CD8-positive, alpha-beta memory T cell (primary cell): ENCODE measurements at places on chromosomes 6 and 20. TPM values are rescaled to one million over a fixed set of nuclear protein-coding genes. Genes with fewer than 3 reads are reported as not detected.

The SYNJ2 gene
- 16.7 TPM for total RNA-seq

The LRP11 gene
- total RNA-seq = 5.5 TPM

The PPT2 gene
- total RNA-seq = 18.8 TPM

The BNIP5 gene
- total RNA-seq = not detected

The TGM3 gene
- not detected for total RNA-seq

The HLA-F gene
- 222 TPM for total RNA-seq

The POPDC3 gene
- not detected for total RNA-seq

The SUMO4 gene
- 3.7 TPM for total RNA-seq

The HNF4A gene
- not detected for total RNA-seq

The NHSL1 gene
- 0.72 TPM for total RNA-seq

The TNFRSF21 gene
- total RNA-seq = 1.8 TPM

The SMPD2 gene
- 15.8 TPM for total RNA-seq

The HEY2 gene
- 0.09 TPM for total RNA-seq

The CCN2 gene
- not detected for total RNA-seq

The TSPYL4 gene
- total RNA-seq = 19.9 TPM

The ERVFRD-1 gene
- not detected for total RNA-seq

The CAPN11 gene
- total RNA-seq = not detected

The UBR2 gene
- total RNA-seq = 26.2 TPM

The RGS17 gene
- not detected for total RNA-seq

The NR2E1 gene
- not detected for total RNA-seq

The BTNL2 gene
- total RNA-seq = not detected

The NKAIN2 gene
- total RNA-seq = not detected

The TRIM15 gene
- not detected for total RNA-seq

The GMDS gene
- 28.6 TPM for total RNA-seq

The NRN1 gene
- total RNA-seq = 0.24 TPM

The MAS1 gene
- total RNA-seq = not detected

The SNPH gene
- 3.2 TPM for total RNA-seq
